H9 (cell line): ENCODE measurements at places on chromosomes 11 and 22. TPM values are rescaled to one million over a fixed set of nuclear protein-coding genes. Genes with fewer than 3 reads are reported as not detected.

DNA sequence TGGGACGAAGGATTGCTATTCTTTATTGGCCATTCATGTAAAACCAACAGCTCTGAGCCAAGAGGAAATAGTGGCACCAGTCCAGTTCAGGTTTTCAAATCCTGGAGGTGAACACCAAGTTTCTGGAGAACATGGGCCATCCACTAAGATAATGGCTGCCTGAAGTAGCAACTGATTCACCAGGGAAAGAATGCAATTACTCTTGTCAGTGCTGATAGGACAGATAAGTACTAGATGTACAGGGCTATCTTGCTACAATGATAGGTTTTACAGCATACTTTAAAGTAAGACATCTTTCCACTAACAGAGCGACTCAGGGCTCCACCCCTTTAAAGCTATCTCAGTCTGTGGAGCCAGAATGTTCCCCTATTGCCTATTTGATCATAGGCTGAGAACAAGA is 36.8 kb upstream of the APOA1 start:
- no peak for DNase-seq

DNA sequence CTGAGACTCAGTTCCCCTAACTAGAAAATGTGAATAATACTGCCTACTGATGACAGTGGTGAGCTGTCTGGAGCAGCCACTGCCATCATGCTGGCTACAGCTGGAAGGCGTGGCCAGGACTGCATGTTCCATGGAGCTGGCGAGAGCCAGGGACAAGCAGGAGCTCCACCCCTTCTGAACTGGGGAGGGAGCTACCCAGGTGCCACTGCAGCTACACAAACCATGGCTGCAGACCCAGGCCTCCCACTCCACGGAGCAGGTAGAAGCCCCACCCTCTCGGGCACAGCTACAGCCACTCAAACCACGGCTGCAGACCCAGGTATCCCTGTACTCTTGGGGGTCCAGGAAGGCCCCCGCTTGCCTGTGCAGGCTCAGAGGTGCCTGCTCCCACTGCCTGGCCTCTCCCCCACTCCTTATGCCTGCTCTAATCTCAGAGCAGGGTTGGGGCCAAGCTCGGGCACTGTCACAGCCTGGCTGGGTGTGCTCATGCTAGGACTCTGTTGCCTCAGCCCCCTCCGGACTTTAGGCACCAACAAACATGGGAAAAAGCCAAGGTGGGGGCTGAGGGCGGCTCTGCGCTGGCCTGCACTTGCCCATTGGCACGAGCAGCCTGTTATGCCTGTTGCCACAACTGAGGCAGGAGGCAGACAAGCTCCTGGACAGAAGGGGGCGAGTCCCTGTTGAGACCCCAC is 51.7 kb downstream of the RAB30 start:
- DNase-seq = no peak

DNA sequence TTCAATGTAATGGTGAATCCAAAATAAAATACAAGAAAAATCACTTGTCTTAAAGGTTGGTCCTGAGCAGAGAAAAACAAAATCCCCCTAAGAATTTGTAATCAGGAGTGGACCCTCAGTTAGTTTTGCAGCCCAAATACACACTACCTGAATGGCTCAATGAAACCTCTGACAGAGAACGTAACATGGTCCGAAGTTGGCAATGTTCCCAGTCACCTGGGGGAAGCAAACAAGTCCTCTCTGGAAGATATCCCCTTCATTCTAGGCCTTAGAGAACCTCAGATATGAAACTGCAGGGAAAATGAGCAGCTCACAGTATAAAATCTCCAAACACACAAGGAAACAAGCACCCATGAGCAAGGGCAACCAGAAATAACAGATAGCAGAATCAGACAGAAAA is 58.2 kb downstream of the MORC2 start:
- DNase-seq = no peak

DNA sequence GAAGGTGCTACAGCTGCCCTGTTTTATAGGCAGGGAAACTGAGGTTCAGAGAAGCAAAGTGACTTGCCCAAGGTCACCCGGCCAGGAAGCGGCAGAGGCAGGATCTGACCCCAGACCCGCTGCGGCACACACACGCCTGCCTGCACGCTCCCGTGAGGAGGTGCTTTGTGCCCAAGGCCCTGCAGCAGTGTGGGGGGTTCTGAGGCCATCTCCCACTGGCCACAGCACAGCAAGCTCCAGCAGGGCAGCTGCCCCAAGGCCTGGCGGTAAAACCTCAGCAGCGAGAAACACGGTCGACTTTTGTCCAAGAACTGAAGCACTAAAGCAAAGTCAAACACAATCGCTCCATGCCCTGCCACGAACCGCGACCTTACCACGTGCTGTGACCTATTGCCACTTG is 42.7 kb downstream of the CDKN1C start:
- no peak for DNase-seq

DNA sequence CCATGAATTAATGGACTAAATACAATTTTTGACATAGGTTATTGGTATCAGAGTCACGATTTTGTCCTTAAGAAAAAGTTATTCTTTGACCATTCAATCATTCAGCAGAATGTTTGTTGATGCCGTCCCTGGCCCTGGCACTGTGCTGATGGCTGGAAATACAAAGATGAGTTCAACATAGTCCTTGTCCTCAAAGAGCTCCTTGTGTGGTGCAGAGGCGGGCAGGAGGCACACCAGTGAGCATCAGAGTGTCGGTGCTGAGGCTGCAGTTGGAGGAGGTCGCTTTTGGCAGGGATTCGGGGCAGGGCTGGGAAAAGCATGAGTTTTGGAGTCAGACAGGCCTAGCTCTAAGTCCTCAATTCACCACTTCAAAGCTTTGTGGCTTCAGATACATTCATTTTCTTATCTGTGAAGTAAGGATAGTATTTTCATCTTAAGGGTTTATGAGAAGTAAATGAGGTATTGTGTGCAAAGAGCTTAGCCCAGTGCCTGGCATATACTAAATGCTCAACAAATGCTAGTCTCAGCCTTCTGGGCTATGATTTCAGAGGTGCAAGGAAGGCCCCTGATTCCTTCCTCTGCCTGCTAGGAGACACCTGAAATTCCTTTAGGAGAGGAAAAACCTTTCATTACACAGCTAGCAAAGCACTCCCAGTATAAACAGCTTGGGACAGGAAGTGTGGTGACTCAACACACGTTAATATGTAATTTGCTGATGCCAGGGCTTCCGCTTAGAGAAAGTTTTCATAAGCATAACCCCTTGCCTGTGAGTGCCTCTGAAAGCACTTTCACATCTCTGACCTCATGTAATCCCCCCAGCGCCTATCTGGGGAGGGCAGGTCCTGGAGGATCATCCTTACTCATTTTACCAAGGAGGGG is 113.8 kb downstream of the NECTIN1 start:
- no peak for DNase-seq

DNA sequence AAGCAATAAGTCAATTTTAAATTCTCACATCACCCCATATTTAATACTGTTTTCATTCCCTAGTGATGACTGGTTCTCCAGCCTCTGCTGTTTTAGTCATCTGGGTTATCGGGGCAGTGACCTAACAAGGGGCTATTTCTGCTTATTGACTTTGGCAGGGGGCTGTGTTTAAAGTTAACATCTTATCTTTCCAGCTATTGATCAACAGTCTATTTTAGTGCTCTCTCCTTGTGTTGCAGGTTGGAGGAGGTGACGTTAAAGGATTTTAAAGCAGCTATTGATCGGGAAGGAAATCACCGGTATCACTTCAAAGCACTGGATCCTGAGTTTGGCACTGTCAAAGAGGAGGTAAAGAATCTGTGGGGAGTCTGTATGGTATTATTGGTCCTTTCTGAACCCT is 7.7 kb upstream of the DLAT start:
- no peak for DNase-seq

DNA sequence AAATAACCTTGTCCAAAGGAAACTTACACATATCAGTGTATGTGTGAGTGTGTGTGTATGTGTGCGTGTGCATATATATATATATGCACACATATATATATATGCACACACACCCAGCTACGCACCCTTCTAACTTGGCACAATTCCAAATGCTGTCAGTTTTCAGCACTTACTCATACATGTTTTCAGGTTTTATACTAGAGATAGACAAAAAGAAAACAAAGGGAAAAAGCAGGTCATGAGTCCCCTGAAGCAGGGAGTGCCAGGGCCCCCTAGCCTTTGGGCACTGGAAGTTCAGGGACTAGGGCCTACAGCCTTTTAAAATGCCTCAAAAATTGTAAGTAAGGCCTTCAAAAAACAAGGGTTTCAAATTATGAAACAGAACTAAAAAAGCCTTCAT is 265.4 kb downstream of the CADM1 start:
- DNase-seq = no peak

- no peak for DNase-seq
These were observed 20.9 kb downstream of the SERGEF start for GRCh38 chr11:17991783-17992433.

GRCh38 chr11:111452146-111452545 is 60.0 kb downstream of the BTG4 start:
- no peak for DNase-seq

- DNase-seq = no peak
These were observed 11.0 kb upstream of the CERK start for GRCh38 chr22:46748908-46749675.

DNA sequence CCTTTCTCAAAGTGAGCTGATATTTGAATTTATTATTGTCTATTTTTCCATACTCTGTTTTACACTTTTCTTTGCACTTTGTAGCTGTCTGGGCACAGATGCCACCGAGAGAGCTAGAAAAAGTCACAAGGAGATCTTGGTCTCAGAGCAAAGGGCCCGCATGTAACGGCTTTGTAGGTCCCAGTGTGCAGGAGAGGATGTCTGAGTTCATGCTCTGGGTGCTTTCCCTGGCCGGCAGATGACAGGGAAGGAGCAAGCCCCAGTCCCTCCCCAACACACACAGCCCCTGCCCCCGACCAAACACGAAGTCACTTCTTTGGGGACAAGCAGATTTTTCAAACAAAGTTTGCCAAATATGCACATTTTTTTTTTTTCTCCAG is 55.8 kb downstream of the SMIM38 start:
- no peak for DNase-seq

SEC14L2 gene
- 8.2 and 8.5 TPM in 2 replicates for total RNA-seq

XBP1 gene
- total RNA-seq = 114 and 116 TPM in 2 replicates

SH3BP1 gene
- total RNA-seq = 33.6 and 35.1 TPM in 2 replicates

IL18 gene
- 0.31 TPM in 1 of 2 replicates, not detected in the other for total RNA-seq

PLEKHB1 gene
- total RNA-seq = 34.0 and 37.1 TPM in 2 replicates

LGR4 gene
- total RNA-seq = 97.1 and 99.2 TPM in 2 replicates

OLFML1 gene
- not detected in 2 replicates for total RNA-seq

DUSP8 gene
- 3.2 and 4.4 TPM in 2 replicates for total RNA-seq
